ENCODE measurements at places on chromosomes 3 and 15. TPM values are rescaled to one million over a fixed set of nuclear protein-coding genes. Genes with fewer than 3 reads are reported as not detected.

The TMCO5A gene
- not detected for total RNA-seq

- H3K27me3 ChIP-seq = no peaks in the 10 kb centered on the region
- peaks cover 13% of the 10 kb centered on the region for H3K4me1 ChIP-seq
- H3K36me3 ChIP-seq = no peaks in the 10 kb centered on the region
- DNase-seq = peak; percentile 52
- peak within 1 kb of the TSS; percentile 45 for H3K4me3 ChIP-seq
Measured at GRCh38 chr3:45795882-45796765, at the start of gene SLC6A20. TSS of gene SLC6A20 (minus strand) at chr3:45796536. CDS start at chr3:45796419, 117 bp downstream.

DNA sequence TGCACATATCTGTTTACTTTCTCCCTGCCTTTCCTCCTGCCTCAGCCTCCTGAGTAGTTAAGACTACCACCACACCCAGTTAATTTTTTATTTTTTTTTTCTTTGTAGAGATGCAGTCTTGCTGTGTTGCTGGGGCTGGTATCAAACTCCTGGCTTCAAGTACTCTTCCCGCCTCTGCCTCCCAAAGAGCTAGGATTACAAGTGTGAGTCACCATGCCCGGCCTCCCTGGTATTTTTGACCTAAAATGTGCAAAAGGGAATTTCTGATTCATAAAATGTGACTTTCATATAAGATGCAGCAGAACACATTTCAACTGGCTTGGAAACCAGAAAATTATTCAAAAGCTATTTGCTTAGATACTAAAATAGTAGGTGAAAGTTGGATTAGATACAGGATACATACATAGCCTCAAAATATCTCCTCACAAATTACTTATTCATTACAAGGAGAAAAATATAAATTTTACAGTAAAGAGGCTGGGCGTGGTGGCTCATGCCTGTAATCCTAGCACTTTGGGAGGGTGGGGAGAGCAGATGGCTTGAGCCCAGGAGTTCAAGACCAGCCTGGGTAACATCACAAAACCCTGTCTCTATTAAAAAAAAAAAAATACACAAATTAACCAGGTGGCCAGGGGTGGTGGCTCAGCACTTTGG lies 32.0 kb downstream of the MAP4 start:
- no peaks in the 10 kb centered on the region for H3K36me3 ChIP-seq
- DNase-seq = no peak
- no peak overlapping the region for H3K27ac ChIP-seq
- H3K27me3 ChIP-seq = no peaks in the 10 kb centered on the region

GRCh38 chr15:58474741-58475323 lies 43.0 kb downstream of the LIPC start:
- H3K27me3 ChIP-seq = no peaks in the 10 kb centered on the region
- H3K4me1 ChIP-seq = peaks cover 18% of the 10 kb centered on the region
- DNase-seq = no peak
- no peaks in the 10 kb centered on the region for H3K36me3 ChIP-seq
- H3K4me3 ChIP-seq = no peak overlapping the region
- H3K27ac ChIP-seq = no peak overlapping the region

GRCh38 chr3:185837414-185837813 lies 12.6 kb upstream of the IGF2BP2 start:
- H3K27ac ChIP-seq = no peak overlapping the region
- H3K4me1 ChIP-seq = no peaks in the 10 kb centered on the region
- H3K27me3 ChIP-seq = no peaks in the 10 kb centered on the region
- DNase-seq = no peak

The TMEM115 gene
- total RNA-seq = 51.1 TPM

DNA sequence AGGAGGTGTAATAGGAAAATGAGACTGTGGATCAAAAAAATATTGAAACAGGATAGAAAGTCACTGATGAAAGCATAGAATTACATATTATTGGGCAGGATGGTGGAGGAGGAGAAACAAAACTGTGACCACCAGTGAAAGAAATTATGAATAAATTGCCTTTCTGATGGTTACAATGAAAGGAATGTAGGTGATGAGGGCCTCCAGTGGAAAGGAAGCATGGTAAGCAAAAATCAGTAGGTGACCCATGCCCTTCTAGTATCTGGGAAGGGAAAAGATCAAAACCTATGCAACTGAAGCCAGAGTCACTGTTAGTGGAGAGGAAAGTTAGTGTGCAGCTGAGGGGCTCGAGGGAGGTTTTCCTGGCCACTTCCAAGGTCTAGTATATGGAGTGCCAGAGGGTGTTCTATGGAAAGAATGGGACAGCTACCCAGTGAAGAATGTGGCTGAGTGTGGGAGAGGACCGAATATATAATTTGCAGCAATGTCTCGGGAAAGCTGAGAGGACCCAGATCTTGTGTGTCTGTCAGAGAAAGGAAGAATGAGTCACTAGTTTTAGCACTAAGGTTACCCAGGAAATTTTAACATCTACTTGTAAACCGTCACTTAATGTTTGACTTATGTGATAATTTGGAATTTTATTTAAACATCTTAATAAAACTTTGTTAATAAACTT lies 146.2 kb downstream of the NFKBIZ start:
- H3K4me3 ChIP-seq = no peak overlapping the region
- DNase-seq = no peak
- H3K27ac ChIP-seq = no peak overlapping the region

- no peak overlapping the region for H3K27ac ChIP-seq
- no peak overlapping the region for H3K4me3 ChIP-seq
- H3K4me1 ChIP-seq = no peaks in the 10 kb centered on the region
Measured at GRCh38 chr3:147424581-147425387, 15.6 kb downstream of the ZIC1 start.
